ENCODE measurements at places on chromosomes 12 and 14.

GRCh38 chr14:78367355-78367754 lies 197.2 kb downstream of the NRXN3 start:
- no peak for DNase-seq

- DNase-seq, result no peak
These were observed 56.5 kb downstream of the ISCA2 start for GRCh38 chr14:74550071-74550470.

DNA sequence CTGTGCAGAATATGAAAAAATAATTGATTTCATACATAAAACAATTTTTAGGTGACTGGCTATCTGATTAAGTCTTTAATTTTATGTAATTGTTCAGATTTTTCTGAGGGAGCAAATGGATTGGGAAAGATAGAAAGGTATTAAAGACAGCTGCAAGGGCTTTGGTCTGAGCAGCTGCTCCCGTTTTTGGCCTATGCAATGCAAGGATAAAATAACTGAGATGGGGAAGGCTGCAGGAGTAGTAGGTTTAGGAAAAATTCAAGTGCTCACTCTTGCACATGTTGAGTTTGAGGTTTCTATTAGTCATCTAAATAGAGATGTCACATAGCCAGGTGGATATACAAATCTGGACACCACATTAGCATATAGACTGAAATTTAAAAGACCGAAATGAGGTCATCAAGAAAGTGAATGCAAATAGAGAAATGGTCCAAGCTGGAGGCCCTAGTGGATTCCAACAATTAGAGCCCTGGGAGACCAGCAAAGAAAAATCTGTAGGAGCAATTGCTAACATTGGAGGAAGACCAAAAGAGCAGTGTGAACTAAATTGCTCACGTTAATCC lies 144.0 kb downstream of the PPFIA2 start:
- no peak for DNase-seq

- no peak for DNase-seq
These were observed 27.6 kb downstream of the NCKAP5L start for GRCh38 chr12:49800421-49801140.

GRCh38 chr12:56633468-56634241 lies 3.5 kb upstream of the BAZ2A start:
- DNase-seq, result no peak
